Muscle of back (tissue), 13 donors: ENCODE measurements at places on chromosomes 6 and 20. TPM values are rescaled to one million over a fixed set of nuclear protein-coding genes. Genes with fewer than 3 reads are reported as not detected.

GRCh38 chr20:12750221-12750620 is 258.6 kb upstream of the SPTLC3 start:
- peak; percentile 6 for DNase-seq

GRCh38 chr20:59320426-59320825 is 20.0 kb downstream of the EDN3 start:
- no peak for DNase-seq

DNA sequence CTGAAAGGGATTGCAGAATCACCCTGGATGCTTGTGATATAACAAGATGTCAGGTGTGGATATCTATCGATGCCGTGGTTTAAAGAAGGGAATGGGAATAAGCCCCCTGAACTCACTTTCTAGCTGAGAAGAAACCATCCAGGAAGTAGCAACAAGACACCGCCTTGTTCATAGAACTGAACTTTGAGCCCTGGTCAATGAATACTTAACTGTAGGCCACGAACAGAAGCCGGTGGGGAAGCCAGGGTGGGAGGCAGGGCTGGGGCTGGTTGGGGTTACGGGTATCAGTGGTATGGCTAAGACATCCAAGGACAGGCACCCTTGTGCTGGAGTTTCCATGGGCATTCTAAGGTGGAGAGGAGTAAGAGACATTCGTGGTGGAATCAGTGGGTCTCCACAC is 61.0 kb downstream of the UST start:
- DNase-seq, result no peak

- no peak for DNase-seq
Observed at GRCh38 chr20:44678242-44678641, 26.7 kb upstream of the ADA start.

DNA sequence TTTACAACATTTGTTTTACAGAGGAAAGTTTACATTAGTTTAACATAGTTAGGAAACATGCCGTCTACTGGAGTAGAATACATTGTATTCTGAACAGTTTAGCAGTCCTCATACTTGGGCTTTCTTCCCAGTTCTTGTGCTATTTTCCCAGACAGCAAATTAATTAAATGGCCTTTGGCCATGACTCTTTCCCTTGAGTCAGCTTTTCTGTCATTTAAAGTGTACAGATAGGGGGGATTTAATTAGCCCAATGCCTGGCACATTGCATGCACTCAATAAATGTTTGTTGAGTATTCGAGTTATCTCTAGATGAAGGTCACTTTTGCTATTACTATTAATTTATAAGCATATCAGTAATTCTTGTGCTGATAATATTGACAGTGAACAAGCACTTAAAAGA is 1.6 kb downstream of the TMEM244 start:
- DNase-seq, result peak; percentile 36

- no peak for DNase-seq
Observed at GRCh38 chr6:22098601-22099031, 198.2 kb downstream of the PRL start.

GRCh38 chr6:148240861-148241477 is 101.7 kb upstream of the SASH1 start:
- no peak for DNase-seq

Gene FUT9
- 0.03 TPM for polyA plus RNA-seq

Gene ETV7
- polyA plus RNA-seq, result not detected

Gene AKAP12
- polyA plus RNA-seq, result 156 TPM
